ENCODE measurements at places on chromosomes 13 and 19.

- no peak for DNase-seq
These were observed 42.2 kb upstream of the SPACA7 start for GRCh38 chr13:112333756-112334543.

DNA sequence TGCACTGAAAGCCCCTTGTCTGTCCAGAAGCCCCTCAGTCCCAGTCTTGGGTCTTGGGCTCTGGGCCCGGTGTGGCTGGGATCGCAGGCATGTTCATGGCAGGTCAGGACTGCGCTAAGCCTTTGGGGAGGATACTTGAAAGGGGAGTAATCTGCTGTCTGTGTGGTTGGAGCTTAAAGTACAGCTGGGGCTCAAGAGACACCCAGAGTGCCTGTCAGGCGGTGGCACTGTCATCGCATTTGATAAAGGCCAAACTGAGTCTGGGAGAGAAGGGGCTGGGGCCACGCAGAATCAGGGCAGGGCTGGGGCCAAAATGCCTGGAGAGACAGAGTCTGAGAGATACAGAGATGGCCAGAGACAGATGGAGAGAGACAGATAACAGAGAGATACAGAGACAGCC is 4.2 kb upstream of the CILP2 start:
- DNase-seq: no peak

GRCh38 chr13:86309881-86310280 is 510.7 kb upstream of the SLITRK6 start:
- DNase-seq: no peak

DNA sequence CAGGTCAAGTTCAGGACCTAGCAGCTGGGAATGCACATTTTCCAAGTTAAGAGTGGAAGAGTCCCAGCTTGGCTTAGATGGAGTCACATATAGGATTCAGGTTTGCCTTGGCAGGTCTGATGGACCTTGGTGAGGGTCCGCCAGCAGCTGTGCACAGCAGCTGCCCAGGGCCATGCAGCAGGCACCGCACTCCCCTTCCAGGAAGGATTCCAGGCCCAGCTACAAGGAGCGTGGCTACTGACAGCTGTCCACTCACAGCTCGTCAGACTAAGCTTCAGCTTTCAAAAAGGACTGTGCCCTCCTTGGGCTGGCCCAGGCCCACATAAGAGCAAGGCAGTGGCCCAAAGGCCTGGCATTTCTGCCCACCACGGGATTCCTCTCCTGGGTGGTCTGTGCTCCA is 68.4 kb downstream of the ALOX5AP start:
- DNase-seq: no peak

GRCh38 chr19:34994286-34994642 is 5.9 kb upstream of the GRAMD1A start:
- no peak for DNase-seq

GRCh38 chr19:55809381-55810058 is 22.3 kb downstream of the NLRP11 start:
- no peak for DNase-seq

GRCh38 chr13:106159295-106160195 is 375.9 kb downstream of the EFNB2 start:
- DNase-seq: no peak

GRCh38 chr13:30580852-30581502 is 36.7 kb upstream of the USPL1 start:
- DNase-seq: no peak

DNA sequence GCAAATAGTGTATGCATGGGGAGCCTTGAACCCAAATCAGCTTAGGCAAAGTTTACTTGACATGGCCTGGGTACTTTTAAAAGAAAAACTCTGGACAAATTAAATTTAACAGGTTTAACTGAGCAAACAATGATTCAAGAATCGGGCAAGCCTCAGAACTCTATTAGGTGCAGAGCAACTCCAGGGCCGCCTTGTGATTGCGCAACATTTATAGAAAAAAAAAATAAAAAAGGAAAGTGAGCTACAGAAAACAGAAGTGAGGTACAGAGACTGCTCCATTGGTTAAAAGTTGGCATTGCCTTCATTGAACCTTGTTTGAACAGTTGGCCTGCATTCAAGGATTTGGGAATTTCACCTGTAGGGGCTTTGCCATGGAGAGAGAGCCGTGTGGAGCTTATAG is 421.0 kb upstream of the TSHZ3 start:
- DNase-seq: no peak

DNA sequence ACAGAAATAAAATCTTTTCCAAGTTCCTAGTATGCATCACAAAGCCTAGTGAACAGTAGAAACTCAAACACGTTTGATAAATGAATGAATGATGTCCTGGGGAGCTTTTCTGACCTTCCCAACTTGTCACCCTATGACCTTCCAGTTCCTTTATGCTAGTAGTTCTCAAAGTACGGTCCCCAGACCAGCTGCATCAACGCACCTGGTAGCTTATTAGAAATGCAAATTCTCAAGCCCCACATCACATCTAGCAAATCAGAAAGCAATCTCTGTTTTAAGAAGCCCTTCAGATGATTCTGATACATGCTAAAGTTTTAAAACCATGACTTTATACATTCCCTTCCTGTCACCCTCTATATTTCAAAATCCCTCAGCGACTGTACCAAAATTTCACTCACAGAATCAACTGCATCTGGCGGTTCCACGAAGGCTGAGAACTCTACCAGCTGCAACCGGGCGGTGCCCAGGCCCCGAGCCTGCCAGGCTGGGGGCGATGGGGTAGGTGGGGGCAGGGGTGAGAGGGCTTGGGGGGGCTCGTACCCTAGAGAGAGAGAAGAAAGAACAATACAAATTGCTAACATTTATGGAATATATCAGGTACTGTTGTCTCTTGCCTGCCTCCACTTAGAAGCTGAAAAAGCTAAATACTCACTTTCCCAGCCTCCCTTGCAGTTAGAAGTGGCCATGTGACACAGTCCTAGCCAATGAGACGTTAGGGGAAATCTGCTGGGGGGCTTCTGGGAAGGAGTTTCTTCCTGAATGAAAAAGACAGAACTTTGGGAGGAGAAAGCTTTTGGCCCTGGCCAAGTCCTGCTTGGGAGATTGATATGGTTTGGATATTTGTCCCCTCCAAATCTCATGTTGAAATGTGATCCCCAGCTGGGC is 13.3 kb downstream of the CD37 start:
- no peak for DNase-seq

DNA sequence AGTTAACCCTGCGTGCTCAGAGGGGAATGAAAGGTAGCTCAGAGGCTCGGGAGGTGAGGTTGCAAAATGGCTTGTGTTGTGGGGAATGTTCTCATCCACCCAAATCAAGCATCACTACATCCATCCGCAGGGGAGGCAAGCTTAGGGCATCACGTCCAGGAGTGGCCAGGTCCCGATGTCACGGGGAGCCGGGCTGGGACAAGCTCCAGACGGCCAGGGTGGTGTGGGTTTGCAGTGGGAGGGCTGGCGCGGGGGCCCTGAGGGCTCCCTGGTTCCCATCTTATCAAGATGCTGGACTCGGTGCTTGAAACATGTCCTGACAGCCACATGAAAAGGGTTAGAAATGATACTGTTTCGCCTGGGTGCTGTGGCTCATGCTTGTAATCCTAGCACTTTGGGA is 25.8 kb downstream of the EPN1 start:
- DNase-seq: no peak

DNA sequence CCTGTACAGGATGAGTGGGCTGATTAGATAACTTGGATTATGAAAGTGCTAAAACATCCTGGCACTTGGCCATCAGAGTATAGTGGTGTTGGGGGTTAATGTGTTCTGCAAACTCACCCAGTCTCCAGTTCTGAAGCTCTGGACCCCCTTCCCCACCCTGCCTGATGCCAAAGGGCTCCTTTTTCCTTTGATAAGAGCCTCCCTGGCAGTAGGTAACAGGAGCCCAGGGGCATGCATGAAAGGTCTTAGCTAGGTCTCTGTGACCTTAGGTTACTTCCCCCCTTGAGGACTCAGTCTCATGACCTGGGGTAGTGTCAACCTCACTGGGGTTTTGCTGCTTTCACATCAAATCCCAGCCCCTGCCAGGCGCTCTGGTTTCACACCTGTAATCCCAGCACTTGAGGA is 2.5 kb downstream of the RPS28 start:
- no peak for DNase-seq

GRCh38 chr13:84567848-84568247 is 685.6 kb upstream of the SLITRK1 start:
- DNase-seq: no peak

- DNase-seq: no peak
These were observed 230.2 kb downstream of the TDRD3 start for GRCh38 chr13:60627071-60627686.

DNA sequence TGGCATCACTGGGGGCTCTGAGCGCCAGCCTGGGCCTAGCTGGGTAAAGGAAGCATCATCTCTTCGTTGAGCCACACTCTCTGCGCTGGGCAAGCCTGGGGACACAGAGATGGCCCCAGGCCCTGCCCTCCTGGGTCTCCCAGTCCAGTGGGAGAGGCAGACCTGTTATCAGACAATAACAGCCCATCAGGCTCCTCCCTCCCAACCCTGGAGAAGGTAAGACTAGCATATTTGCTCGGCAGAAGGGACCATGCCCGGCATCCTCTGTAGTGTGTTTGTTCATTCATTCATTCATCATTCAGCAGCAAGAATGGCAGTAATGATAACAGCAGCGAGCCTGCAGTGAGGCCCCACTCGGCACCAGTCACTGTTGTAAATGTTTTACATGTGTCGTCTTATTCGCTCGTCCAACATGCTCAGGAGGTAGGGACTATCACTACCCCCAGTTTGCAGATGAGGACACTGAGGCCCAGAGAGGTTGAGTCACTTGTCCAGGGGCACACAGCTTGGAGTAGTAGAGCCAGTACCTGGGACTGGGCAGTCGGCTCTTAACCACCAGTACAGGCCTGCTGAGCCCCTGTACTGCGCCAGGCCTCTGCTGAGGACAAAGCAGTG is 33.2 kb downstream of the PAK4 start:
- no peak for DNase-seq
